Activated CD4-positive, alpha-beta T cell treated with anti-CD3 and anti-CD28 coated beads for 24 hours (primary cell): ENCODE measurements at places on chromosomes 4 and X.
A peak's percentile ranks its signal among the peaks of the same experiment; 100 is the strongest.

GRCh38 chr4:26028793-26029567 lies 115.0 kb downstream of the SMIM20 start:
- peak; percentile 56 for DNase-seq

- DNase-seq = no peak
These were observed 47.7 kb downstream of the RPS6KA3 start for GRCh38 chrX:20218836-20219505.

- no peak for DNase-seq
These were observed 75.6 kb downstream of the GPR143 start for GRCh38 chrX:9690046-9690445.

DNA sequence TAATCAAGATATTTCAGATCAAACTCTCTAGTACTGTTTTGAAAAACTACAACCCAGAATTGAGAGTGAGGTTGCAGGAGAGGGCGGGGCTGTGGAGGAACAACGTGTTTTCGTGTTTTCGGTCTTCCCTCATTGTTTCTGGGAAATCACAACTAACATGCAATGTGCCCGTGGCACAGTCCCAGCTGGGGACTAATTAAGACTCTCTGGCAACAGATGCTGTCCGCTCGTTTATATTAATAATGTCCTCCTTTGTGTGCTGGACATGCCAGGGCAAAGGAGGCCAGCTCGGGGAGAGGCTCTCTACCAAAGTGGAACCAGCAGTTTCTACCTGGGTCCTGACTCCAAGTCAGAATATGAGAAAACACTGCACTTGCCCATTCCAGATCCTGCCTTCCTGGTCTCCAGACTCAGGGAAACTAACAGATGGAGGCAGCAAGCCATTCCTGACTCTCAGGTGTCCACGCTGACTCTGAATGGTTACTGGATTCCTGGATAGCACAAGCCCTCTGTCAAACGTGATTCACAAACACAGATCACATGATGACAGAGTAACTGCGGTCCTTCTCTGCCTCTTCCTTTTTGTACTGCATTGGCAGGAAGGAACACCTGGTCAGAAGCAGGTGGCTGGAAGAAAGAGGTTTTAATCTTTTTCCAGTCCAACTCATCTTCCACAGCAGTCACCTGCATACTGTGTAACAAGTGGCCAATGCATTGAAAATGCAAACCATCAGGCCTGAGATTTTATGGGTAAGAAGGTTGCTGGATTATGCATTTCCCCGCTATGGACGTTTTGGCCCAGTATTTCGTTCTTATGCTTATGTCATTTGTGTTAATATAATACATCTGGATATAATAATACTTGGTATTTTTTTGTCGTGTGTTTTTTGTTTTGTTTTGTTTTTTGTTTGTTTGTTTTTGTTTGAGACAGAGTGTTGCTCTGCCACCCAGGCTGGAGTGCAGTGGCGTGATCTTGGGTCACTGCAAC lies 65.0 kb downstream of the COQ2 start:
- DNase-seq = peak; percentile 62

- DNase-seq = no peak
These were observed 260.2 kb downstream of the UNC5C start for GRCh38 chr4:95288552-95288951.

- DNase-seq = no peak
These were observed 54.3 kb upstream of the MAGEB2 start for GRCh38 chrX:30161043-30161442.

DNA sequence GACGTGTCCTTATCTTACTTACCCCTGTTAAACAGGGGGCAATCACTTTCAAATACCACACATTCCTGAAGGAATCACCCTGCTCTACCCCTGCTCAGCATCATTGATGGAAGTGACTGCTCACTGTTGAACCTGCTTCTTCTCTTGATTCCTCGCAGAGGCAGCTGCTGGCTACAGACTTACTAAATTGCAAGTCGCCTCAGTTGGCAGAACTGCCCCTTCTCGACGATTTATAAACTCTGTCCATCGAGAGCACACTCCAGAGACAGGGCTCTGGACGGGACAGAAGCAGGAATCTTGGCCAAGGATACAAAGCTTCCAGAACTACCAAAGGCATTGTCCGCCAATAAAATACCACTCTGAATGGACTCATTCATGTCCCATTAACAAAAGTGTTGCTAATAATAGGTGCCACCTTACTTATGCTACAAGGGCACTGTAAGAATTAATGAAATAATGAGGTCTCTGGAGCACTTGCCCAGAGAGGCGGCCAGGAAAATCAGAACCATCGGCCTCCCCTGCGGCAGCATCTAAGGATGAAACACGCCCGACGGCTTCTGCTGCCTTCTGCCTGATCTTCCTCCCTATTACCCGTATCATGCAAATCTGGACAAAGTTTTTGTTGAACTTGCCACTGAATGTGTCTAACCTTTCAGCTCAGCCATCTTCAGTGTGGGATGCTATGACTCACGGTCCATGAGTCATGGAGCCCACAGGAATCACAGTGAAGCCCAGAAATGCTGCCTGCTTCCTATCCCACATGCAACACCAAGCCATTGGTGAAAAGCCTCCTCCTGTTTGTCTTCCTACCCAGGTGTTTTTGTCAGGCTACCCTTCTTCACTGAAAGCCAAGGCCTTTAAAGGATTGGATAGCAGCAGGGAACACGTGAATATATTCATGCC lies 164.9 kb downstream of the MAML3 start:
- DNase-seq = peak; percentile 42

GRCh38 chrX:118878977-118879376 lies 55.4 kb downstream of the ZCCHC12 start:
- no peak for DNase-seq

DNA sequence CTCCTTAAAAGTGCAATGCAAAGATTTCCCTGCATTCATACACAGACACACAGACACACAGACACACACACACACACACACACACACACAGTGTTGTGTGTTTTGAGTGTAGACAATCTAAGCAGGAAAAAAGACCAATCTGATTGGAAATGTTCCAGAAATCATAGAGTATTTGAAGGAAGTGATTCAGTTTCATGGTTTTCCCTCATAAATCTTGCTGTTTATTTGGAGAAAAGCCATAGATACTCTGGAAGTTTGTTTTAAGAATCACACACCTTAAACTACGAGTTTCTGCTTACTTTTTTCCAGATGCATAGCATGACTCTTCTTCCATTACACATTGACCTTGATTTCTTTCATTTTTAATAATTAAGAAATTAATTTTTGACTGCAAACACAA lies 298.5 kb upstream of the BMP3 start:
- DNase-seq = no peak

DNA sequence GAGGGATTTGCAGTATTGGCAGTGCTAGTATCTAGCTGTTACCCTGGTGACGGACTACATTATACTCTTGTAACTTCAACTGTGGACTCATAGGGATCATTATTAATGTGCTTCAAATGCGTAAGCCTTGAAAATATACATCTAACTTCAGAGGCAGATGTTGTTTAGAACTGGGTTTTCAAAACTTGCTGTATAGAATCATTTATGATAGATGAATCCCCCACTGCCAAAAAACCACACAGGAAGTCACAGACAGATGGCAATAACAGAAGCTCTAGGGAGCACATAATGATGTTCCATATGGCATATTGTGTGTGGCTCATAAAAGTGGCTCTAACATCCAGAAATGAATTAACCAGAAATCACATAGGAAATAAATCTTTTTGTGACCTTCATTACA lies 62.3 kb upstream of the RELL1 start:
- no peak for DNase-seq

GRCh38 chr4:169208516-169208915 lies 62.2 kb downstream of the SH3RF1 start:
- no peak for DNase-seq

GRCh38 chr4:2694691-2695090 lies 61.4 kb downstream of the TNIP2 start:
- DNase-seq = no peak

- no peak for DNase-seq
These were observed 56.7 kb downstream of the ANK2 start for GRCh38 chr4:113106108-113106507.

DNA sequence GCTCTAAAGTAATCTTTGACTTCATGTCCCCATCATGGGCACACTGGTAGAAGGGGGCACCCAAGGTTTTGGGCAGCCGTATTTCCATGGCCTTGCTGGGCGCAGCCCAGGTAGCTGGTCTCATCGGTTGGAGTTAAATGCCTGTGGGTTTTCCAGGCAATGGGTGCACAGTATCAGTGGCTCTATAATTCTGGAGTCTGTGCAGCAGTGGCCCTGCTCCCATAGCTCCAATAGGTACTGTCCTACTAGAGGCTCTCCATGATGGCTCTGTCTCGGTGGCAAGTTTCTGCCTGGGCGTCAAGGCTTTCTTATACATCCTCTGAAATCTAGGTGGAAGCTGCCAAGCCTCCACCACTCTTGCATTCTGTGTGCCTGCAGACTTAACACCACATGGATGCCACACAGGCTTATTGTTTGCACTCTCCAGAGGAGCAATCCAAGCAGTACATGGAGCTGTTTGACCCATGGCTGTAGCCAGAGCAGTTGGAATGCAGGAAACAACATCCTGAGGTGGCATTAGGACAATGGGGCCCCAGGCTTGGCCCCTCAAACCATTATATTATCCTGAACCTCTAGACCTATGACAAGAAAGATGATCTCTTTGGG lies 60.5 kb upstream of the UGT8 start:
- DNase-seq = no peak

- DNase-seq = no peak
These were observed 167.1 kb downstream of the EFNB1 start for GRCh38 chrX:68995780-68996551.

DNA sequence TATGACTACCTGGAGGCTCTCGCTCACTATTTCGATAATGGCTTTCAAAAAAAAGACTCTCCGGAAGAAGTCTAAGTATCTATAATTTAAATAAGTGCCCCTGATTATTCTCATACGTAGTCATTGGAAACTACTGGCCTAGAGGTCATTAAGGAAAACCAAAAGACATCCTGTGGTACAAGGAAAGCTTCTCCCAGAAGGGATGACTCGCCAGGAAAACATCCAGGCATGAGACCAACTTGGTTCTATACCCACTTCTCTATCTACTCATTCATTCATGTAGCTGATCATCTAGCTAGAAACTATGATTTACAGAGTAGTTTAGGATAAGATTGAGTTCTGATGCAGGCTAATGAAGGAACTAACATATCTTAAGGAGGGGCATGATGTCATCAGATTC lies 37.7 kb downstream of the SOX3 start:
- no peak for DNase-seq

GRCh38 chr4:128823025-128823661 lies 13.6 kb downstream of the JADE1 start:
- no peak for DNase-seq

DNA sequence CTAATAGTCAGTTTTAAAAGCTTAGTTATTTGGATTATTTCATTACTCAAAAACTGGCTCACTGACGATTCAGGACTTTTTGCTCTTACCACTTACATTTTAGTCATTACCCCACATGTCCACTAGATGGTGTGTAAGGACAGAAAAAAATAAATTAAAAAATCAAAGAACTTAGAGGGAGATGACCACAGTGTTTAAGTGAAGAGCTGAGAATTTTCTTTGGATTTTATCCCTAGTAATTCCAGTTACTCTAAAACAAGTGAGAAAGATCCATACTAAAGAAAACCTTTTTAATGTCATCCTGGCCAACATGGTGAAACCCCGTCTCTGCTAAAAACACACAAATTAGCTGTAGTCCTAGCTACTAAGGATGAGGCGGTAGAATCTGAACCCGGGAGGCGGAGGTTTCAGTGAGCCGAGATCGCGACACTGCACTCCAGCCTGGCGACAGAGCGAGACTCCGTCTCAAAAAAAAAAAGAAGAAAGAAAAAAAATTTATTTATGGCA lies 26.4 kb upstream of the TMPRSS11B start:
- DNase-seq = no peak

DNA sequence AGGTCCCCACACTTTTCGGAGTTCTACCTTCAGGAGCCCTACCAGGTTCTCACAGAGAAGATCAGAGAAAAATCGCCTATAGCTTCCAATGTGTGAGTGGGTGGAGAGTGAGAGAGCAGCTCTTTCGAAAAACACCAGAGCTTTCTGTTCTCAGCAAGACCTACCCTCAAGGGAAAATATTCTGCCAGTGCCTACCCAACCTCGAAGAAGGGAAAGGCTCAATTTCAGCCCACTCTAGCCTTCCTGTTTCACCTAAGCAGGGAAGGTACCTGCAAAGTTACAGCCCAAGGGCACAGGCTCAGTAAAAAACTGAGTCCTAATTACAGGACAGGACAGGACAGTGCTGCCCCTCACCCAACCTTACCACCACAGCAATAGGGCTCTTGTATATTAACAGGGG lies 104.0 kb upstream of the WDR17 start:
- DNase-seq = no peak

GRCh38 chr4:45897946-45898585 lies 225.8 kb downstream of the GABRG1 start:
- no peak for DNase-seq

- no peak for DNase-seq
These were observed 11.9 kb downstream of the HSD17B13 start for GRCh38 chr4:87310691-87311335.

DNA sequence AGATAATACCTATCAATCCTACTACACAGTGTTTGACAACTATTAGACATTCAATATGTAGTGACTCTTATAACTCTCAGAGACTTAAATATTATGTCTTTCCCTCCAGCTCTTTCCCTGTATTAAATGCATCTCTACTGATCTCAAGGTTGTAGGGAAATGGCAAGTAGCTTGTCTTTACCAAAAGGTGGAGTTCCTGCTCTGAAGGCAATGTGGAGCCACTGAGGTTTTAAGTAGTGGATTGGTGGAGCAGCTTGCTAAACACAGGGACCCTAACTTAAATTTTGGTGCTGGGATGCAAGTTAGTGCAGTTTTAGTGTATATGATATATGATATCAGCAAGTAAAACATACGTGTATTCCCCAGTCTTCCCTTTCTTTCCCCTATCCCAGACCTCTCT lies 13.1 kb downstream of the FNIP2 start:
- DNase-seq = no peak

DNA sequence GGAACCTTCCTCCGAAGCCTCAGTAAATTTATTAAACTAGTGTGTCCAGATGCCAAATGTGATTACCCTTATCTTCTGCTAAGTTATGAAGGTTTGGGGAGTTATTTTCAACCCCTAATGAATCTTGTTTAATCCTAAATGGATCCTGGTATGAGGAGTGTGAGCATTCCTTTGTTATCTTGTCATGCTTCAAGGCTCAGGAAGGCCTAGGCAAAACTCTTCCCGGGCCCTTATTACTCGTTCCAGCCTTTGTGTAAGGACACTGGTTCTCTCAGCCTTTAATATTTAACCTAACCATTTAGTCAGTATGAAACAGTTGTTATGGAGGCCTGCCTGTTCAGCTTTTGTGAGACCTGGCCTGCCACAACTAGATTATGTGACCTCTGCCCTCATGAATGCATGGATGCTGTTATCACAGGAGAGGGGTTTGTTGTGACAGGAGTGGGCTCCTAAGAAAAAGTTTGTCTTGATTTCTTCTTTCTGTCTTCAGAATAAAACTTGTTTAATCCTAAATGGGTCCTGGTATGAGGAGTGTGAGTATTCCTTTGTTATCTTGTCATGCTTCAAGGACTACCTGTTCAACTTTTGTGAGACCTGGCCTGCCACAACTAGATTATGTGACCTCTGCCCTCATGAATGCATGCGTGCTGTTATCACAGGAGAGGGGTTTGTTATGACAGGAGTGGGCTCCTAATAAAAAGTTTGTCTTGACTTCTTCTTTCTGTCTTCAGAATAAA lies 181.7 kb downstream of the SLC39A8 start:
- DNase-seq = no peak
